Glutamatergic neuron (in vitro differentiated cells): ENCODE measurements at places on chromosomes 3 and 15. TPM values are rescaled to one million over a fixed set of nuclear protein-coding genes. Genes with fewer than 3 reads are reported as not detected.

DNA sequence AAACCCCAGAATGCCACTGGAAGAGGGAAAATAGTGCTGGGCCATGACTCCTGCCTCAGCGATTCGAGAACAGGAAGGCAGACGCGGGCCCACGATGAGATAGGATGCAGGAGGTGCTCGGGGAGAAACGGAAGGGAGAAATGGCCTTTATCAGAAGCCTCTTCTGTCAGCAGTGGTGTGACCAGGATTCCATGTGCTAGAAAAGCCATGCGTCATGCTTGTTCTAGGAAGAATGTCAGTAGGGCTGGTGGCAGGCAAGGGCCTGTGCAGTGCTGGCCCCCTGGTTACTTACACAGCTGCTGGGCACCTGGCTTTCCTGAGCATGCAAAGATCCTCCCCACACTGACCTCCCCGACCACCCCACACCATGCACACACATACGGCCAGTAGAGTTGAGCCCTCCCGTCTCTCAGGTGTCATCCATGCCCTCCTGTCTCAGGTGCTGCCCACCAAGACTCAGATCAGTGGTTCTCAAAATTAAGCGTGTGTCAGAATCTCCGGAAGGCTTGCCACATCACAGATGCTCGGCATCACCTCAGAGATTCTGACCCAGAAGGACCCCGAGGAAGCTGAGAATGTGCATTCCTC is 106.7 kb downstream of the ADAMTS17 start:
- no peak for DNase-seq

DNA sequence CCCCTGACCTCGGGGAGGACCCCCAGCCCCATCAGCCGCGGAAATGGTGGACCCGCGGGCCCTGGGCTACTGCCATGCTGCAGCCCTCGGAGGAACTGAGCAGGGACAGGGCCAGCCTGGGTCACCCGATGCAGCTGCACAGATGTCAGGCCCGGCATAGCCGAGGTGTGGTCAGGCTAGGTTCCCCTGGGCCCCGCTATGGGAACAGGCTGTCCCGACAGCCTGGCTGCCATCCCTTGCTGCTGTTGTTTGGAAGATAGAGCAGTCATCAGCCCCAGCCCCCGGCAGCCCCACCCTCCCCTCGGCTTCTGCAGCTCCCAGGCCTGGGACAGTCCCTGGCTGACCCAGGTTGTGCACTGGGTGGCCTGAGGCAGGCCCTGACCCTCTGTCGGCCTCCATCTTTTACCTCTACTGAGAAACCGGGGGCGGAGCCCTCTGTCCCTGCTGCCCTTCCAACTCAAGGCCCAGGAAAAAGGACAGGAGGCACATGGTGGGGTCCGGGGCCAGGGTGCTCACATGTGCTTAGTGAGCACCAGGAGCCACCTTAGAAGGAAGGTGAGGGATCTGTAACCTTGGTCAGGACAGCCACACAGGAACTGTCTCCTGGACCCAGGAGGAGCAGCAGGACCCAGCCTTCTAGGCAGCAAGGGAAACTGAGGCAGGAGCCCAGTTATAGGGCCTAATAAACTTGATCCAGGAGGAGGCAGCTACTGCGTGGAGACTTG is 31.5 kb upstream of the FBLN2 start:
- DNase-seq, result peak; percentile 56

DNA sequence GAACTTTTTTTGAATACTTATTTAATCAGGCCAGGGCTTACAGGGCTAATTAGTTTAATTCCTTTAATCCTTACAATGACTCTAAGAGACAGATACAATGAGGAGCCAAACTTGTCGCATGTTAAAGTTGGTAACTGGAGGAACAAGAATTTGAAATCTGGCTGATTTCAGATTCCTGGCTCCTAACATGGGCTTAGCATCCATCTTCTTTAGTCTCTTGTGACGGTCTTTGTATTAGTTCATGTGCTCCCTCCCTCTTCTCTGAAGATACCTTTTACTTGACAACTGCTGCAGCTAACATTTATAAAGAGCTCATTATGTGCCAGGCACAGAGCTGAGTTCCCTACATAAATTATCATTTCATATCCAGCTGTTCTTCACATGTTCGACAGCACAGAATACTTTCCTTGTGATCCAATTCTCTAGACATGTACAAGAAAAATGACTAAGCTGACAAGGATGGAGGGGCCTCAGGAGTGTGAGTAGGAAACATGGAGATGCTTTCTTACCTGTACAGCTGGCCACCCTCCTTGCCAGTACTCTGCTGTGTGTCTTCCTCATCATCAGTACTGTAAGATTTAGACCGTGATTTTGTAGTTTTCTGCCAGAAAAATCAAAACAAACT is 206.8 kb upstream of the STRIT1 start:
- DNase-seq, result no peak

GRCh38 chr3:122523317-122523716 is 8.6 kb upstream of the KPNA1 start:
- no peak for DNase-seq

GRCh38 chr3:13121553-13122001 is 48.3 kb upstream of the IQSEC1 start:
- DNase-seq, result no peak

The EFCC1 gene
- total RNA-seq, result not detected

The VIPR1 gene
- not detected for total RNA-seq

The IQCH gene
- total RNA-seq, result 4.5 TPM

GRCh38 chr3:23762214-23762613 is 43.5 kb upstream of the UBE2E1 start:
- DNase-seq, result no peak

GRCh38 chr3:117540597-117540996 is 831.0 kb downstream of the TUSC7 start:
- DNase-seq, result no peak

DNA sequence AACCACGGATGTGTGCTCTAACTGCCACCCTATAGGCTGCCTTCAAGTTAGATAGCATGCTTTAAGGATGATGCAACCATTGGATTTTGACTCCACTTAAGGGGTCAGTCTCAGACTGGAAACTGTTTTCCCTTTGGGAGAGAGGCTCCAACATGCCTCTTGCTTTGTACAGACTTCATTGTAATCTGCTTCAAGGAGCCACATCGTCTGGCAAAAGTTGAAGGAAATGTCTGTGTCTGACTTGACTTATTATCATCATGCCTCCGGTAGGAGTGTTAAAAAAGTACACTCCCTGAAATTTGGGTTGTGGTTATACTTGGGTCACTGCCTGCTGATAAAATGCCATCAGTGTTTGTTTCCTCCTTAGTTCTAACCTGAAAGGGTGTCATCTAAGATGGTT is 245.4 kb upstream of the CDIN1 start:
- no peak for DNase-seq

DNA sequence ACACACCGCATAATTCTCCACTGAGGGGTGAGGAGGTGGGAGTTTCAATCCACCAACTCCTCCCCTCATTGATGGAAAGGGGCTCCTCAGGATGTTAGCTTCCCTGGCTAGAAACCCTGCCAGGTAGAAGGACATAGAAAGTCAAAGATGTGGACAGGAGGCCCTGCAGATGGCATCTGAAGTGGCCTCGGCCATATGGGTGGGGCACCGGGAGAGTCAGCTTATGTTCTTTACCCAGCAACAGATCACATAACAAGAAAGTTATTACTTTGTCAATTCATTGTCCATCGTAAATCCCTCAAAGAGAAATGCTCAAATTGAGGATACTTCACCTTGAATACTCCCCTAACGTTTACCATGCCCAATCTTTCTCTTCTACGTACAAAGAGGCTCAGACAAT is 97.3 kb upstream of the ARHGEF3 start:
- no peak for DNase-seq

DNA sequence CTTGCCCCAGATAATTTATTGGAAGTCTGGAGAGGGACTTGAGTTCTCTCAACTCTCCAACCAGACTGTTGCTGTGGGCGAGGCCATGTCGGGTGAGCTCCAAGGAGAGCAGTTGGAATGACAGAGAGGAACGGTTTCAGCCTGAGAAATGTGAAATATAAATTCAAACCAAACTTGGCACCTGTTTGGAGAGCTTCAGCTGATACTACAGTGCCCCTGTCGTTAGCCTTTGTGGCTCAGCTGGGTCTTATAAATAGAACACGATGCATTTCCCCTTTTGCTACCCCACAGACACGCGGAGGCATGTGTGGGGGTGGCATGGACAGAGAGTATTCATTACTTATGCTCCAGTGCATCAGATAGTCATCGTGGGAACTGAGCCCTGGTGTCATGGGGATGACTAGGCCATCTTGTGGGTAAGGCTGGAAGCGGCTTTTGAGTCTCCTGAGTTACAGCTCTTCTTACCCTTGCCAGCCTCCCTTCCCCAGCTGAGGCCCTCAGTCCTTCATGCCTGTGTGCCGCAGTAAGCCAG is 15.6 kb downstream of the SMAD3 start:
- DNase-seq, result no peak

DNA sequence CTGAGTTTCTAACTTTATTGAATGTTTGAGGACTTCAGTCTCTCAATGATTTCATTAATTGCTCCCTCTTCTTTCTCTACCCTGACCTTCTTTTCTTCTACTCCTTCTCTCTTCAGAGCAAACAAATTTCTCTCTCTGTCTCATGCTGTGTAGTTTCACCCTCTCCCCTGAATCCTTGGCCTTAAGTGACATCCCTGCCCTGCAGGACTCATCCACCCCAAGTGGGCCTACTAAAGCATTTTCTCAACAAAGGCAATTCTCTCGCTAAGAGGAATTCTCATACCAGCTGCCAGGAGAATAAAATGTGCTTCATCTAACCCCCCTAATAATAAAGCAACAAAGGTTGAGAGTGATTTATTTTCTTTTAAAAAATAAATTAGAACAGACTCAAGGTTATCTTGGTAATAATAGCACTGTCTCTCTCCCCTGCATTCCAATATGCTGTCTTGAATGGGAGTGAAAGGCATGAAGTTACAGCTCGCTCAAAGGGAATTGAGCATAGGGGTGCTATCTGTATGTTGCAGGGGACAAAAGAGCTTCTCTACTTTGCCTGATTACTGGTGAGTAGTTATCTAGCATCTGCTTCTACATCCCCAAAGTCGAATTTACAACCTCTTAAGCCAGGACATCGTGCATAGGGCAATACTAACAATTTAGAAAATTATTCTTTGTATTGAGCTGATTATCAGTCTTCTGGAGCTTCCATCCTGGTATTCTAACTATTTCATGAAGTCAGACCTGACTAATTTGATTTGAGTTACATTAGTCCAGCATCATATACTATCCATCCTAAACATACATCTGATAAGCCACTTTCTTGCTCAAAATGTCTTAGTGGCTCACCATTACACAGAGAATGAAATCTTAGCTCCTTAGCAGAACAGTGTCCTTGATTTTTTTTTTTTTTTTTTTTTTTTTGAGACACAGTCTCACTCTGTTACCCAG is 76.9 kb upstream of the DNAJC19 start:
- no peak for DNase-seq

- no peak for DNase-seq
Measured at GRCh38 chr3:124762661-124763011, 32.4 kb downstream of the UMPS start.

The SNX22 gene
- total RNA-seq, result 4.6 TPM

DNA sequence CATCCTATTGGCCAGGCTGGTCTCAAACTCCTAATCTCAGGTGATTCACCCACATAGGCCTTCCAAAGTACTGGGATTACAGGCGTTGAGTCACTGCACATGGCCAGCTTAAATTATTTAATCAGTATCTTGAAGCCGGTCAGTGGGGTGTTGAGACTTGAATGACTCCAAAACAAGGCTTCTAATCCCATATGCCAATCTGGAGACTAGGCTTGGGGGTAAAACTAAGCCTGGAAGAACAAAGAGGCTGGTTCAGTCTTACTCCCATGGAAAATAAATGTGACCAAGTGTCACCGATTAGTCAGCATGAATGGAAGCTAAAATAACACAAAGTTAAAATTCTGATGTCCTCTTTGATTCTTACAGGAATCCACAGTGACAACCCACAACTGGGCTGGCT is 509.1 kb downstream of the FOXP1 start:
- DNase-seq, result no peak

DNA sequence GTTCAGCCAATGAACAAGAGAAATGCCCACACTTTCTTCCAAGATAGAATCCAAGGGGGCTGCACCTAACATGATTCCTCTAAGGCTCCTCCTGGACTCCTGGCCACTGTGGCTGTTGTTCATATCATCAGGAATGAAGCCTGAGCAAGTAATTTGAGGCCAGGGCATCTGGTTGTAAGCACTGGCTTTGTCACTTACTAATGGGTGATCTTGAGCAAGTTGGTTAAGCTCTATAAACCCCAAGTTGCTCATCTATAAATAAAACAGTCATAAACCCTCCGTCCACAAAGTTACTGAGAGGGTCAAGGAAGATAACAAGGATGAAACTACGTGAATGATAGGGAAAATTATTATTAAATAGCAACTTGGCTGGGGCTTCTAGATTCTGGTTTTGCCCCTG is 58.3 kb downstream of the CDC25A start:
- DNase-seq, result no peak

The OCA2 gene
- 1.7 TPM for total RNA-seq

The RTP1 gene
- total RNA-seq, result not detected

The GPR87 gene
- total RNA-seq, result not detected

The NPTN gene
- total RNA-seq, result 86.6 TPM

- DNase-seq, result no peak
Measured at GRCh38 chr3:150130404-150131100, 159.9 kb upstream of the PFN2 start.

DNA sequence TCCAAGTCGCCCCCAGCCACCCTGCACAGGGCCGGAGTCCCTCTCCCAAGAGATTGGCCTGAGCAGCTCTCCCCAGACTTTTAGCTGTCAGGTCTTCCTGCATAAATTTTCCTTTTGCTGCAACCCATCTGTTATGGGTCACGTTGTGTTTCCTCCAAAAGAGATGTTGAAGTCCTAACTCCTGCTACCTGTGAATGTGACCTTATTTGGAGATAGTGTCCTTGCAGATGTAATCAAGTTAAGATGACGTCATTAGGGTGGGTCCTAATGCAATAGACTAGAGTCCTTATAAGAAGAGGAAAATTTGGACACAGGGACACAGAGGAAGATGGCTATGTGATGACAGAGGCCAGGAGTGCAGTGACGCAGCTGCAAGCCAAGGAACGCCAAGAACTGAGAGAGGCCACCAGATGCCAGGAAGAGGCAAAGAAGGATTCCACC is 13.2 kb upstream of the SLC6A6 start:
- no peak for DNase-seq

The GANC gene
- 17.8 TPM for total RNA-seq

The CADM2 gene
- 233 TPM for total RNA-seq

GRCh38 chr15:75671730-75672602 is 24.3 kb downstream of the SNX33 start:
- DNase-seq, result no peak

The SLC28A1 gene
- total RNA-seq, result 0.25 TPM

- no peak for DNase-seq
Measured at GRCh38 chr3:39404943-39405686, 1.4 kb upstream of the RPSA start.

GRCh38 chr3:183481582-183481981 is 53.2 kb upstream of the MCF2L2 start:
- no peak for DNase-seq

GRCh38 chr15:74229686-74230085 is 6.4 kb upstream of the CCDC33 start:
- DNase-seq, result no peak

- DNase-seq, result no peak
Measured at GRCh38 chr3:158631981-158632380, 12.3 kb upstream of the GFM1 start.
